Transverse colon (tissue), 4 donors: ENCODE measurements at places on chromosomes 3 and 15. TPM values are rescaled to one million over a fixed set of nuclear protein-coding genes. Genes with fewer than 3 reads are reported as not detected.

BAHD1 gene
- total RNA-seq = 29.5 TPM

- H3K27ac ChIP-seq = no peak overlapping the region
- no peak overlapping the region for H3K4me3 ChIP-seq
- H3K4me1 ChIP-seq = no peaks in the 10 kb centered on the region
- no peak for DNase-seq
Measured at GRCh38 chr3:143276592-143276991, 157.0 kb downstream of the CHST2 start.

GRCh38 chr3:171446801-171447578, 13.2 kb downstream of the TNIK start:
- H3K4me3 ChIP-seq = no peak overlapping the region
- DNase-seq = no peak
- no peaks in the 10 kb centered on the region for H3K4me1 ChIP-seq
- H3K27ac ChIP-seq = no peak overlapping the region

DNA sequence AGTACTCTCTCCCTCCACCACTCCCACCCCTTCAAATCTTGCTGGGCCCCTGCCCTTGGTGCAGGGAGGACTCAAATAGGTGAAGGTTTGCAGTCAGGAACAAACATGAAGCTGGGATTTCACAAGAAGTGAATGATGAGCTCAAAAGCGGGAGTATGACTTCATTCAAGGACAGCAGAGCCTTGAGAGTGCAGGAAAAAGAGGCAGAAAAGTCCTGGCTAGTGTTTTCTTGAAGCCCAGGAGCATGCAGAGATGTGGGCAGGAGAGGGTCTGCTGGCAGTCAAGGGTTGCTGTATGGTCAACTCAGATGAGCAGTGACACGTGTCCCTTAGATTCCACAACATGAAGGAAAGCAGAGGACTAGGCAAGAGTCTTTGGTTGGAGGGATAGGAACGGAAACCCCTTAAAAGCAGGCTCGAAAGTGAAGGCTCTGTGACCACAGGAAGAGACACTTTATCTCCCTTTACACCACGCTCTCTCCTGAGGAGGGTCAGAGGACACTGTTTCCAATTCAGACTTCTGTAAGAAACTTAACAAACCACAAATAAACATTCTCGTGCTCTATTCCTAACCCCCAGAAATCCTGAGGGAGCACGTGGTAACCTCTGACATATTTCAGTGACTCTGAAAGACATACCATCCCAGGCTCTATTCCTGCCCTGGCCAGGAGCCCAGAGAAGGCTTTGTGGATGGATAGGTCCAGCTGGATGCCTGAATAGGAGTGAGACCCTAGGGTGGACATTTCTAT, 168.0 kb upstream of the NDN start:
- no peaks in the 10 kb centered on the region for H3K36me3 ChIP-seq
- no peaks in the 10 kb centered on the region for H3K4me1 ChIP-seq
- H3K27me3 ChIP-seq = peaks cover 4% of the 10 kb centered on the region
- H3K4me3 ChIP-seq = no peak overlapping the region
- no peak for DNase-seq

CCDC71 gene
- total RNA-seq = 33.9 TPM

GRM2 gene
- not detected for total RNA-seq

EOGT gene
- 12.0 TPM for total RNA-seq

DNA sequence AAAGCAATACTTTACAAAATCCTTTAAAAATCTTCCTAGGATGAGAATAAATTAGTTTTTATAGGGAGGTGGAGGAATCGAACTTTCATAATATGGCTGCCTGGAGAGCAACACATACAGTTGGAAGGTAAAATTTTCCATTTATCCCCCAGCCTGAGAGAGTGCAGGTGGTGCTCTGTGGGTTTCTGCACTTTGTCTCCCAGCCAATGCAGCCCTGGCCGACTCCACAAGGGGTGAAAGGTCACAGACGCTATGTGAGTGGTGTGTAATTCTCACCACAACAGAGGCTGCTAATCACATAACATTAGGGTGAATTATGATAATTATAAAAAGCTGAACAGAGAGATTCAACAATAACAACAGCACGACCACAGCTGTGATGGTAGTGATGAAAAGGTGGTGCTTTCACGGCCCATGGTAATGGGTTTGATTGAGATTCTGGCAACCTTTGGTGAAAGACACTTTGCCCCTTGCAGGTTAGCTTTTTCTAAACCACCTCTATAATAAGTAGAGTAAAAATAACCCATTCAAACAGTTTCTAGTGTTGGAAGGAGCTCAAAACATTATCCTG, 30.1 kb upstream of the NANOGP8 start:
- no peaks in the 10 kb centered on the region for H3K36me3 ChIP-seq
- DNase-seq = no peak
- no peaks in the 10 kb centered on the region for H3K27me3 ChIP-seq
- H3K4me3 ChIP-seq = no peak overlapping the region

DNA sequence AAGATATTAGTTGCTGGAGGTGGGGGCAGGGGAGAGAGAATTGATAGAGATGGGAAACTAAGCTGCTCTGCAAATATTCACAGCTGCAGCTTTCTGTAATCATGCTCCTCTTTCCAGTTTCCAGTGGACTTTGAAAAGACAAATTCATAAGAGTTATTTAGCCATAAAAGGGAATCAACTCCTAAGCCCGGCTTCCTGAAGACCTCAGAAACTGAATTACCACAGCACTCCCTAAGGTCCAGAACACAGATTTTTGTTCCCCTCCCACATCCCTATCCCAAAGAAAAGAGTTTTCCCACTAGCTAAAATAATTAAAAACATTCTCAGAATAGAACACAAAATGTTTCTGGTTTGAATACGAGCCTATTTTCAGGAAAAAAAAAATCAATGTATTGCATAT, 871.8 kb upstream of the NR2F2 start:
- H3K4me1 ChIP-seq = no peaks in the 10 kb centered on the region
- H3K36me3 ChIP-seq = no peaks in the 10 kb centered on the region
- DNase-seq = no peak
- H3K27ac ChIP-seq = no peak overlapping the region
- H3K4me3 ChIP-seq = no peak overlapping the region

DNA sequence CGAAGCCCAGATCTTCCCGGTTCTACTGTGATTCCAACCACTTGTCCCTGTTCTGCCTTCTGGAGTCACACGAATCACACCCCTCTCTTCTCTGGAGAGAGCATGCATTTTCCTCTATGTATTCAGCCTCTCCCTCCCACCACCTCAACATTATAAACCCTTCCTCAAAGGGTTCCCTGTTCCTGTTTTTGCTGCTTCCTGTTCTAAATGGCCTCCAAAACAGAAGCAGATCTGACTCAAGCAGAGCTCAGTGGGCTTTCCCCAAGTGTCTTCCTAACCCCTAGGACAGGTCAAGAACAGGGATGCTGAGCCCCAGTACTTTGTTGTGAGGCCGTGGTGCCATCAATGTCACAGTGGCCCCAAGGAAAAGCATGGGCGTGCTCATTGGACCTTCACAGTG, 75.7 kb upstream of the ARNT2 start:
- no peaks in the 10 kb centered on the region for H3K27me3 ChIP-seq
- no peak for DNase-seq
- no peaks in the 10 kb centered on the region for H3K4me1 ChIP-seq
- H3K4me3 ChIP-seq = no peak overlapping the region
- no peak overlapping the region for H3K27ac ChIP-seq

GPR160 gene
- total RNA-seq = 195 TPM

DNA sequence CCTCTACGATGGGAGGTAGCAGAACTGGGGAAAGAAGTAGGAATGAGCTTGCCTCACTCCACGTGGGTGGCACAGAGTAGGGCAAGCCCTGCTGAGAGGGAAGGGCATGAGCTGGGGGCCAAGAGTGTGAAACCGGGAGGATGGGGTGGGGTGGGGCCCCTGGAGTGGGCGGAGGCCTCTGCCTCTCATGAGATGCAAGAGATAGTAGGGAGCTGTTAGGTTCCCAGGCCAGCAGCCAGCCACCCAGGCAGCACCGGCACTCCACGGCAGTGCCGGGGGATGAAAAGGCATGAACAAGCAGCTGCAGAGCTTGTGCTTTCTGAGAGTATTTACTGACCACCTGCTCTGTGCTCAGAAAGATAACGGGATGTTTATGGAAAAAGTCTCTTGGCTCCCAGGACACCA, 24.4 kb upstream of the PLA2G4E start:
- no peak overlapping the region for H3K4me3 ChIP-seq
- DNase-seq = no peak
- H3K27me3 ChIP-seq = no peaks in the 10 kb centered on the region
- no peaks in the 10 kb centered on the region for H3K36me3 ChIP-seq

CSPG5 gene
- total RNA-seq = 0.60 TPM

CMTM8 gene
- 9.8 TPM for total RNA-seq

- no peaks in the 10 kb centered on the region for H3K4me1 ChIP-seq
- H3K27ac ChIP-seq = no peak overlapping the region
- no peak overlapping the region for H3K4me3 ChIP-seq
- no peak for DNase-seq
Measured at GRCh38 chr15:52727815-52728214, 48.6 kb upstream of the ATOSA start.

DNA sequence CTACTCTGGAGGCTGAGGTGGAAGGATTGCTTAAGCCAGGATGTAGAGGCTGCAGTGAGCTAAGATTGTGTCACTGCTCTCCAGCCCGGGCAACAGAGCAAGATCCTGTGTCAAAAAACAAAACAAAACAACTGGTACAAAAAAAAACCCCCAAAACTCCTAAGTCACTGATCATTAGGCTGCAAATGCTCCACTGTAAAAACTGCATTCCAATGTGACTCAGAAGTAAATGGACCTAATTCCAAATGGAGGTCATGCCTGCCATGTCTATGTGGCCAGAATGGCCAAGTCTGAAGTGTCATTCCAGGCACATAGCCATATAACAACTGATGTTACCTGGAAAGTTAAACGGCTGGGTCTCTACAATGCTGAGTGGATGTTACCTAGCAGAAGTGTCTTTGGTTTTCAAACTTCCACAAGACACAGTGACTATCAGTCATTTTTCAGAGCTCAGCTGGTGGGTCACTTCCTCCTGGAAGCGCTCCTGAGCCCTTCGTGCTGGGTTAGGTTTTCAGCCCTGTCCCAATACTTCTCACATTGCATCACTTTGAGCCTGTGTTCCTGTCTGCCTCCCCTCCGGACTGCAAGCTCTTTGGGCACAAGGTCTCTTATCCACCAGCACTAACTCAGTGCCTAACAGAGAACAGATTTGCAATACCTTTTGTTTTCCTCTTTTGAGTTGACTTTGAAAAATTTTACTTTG, 10.6 kb downstream of the FSTL1 start:
- no peaks in the 10 kb centered on the region for H3K36me3 ChIP-seq
- peak overlapping the region; percentile 71 for H3K27ac ChIP-seq
- H3K4me3 ChIP-seq = no peak overlapping the region
- no peaks in the 10 kb centered on the region for H3K27me3 ChIP-seq
- no peak for DNase-seq

- H3K27me3 ChIP-seq = no peaks in the 10 kb centered on the region
- H3K36me3 ChIP-seq = no peaks in the 10 kb centered on the region
- DNase-seq = no peak
- H3K27ac ChIP-seq = no peak overlapping the region
- H3K4me1 ChIP-seq = no peaks in the 10 kb centered on the region
Measured at GRCh38 chr15:48028712-48029111, 92.1 kb upstream of the SLC24A5 start.

CCR3 gene
- not detected for total RNA-seq

DNA sequence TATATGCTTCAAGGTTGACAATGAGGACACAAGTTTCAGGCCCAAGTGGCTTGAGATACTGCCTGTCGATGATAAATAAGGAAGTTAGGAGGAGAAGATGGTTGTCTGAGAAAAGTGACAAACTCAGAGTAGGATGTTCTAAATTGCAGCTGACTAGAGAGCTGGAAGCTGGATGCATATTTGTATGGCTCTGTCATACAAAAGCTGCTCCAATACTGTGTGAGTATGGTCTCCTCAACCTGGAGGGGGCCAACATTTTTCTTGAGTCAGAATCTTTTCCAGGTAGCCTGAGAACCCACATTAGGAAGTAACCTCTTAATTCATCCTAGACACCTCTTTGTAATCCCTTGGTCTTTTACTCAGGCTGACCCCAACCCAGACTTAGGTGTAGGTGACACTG, 28.4 kb upstream of the TPRG1 start:
- no peak for DNase-seq
- H3K4me1 ChIP-seq = no peaks in the 10 kb centered on the region
- no peak overlapping the region for H3K4me3 ChIP-seq
- H3K27ac ChIP-seq = no peak overlapping the region

DNA sequence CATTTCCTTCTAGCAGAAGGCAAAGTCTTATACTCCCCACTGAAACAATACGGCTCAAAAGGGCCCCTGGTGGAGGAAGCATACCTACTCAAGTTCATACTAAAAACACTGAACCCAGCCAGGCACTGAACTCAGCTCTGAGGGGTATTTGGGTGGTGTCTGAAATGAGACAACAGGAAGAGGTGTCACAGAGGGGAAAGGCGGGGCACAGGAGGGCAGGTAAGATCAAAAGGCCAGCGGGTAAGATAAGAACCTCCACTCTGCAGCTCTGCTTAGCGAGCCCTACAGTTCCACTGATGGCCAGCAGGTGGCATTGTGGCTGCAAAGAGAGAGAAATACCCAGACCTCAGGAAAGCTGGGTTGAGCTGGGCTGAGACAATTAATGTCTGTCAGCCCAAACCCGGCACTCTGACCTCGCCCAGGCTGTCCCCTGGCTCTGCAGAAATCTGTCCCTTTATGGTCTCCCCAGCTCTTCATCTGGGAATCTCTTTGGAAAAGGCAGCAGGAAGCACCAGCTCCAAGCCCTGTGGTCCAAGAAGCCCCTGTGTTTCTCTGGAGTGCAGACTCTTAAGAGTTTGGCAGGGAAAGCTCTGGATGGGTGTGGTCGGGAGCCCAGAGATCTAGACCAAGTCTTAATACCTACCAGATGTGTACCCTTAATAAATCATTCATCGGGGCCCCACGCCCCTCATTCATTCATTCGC, 8.4 kb downstream of the MFGE8 start:
- H3K4me1 ChIP-seq = no peaks in the 10 kb centered on the region
- H3K36me3 ChIP-seq = no peaks in the 10 kb centered on the region
- no peak overlapping the region for H3K4me3 ChIP-seq
- peak; percentile 87 for DNase-seq
- no peaks in the 10 kb centered on the region for H3K27me3 ChIP-seq

DNA sequence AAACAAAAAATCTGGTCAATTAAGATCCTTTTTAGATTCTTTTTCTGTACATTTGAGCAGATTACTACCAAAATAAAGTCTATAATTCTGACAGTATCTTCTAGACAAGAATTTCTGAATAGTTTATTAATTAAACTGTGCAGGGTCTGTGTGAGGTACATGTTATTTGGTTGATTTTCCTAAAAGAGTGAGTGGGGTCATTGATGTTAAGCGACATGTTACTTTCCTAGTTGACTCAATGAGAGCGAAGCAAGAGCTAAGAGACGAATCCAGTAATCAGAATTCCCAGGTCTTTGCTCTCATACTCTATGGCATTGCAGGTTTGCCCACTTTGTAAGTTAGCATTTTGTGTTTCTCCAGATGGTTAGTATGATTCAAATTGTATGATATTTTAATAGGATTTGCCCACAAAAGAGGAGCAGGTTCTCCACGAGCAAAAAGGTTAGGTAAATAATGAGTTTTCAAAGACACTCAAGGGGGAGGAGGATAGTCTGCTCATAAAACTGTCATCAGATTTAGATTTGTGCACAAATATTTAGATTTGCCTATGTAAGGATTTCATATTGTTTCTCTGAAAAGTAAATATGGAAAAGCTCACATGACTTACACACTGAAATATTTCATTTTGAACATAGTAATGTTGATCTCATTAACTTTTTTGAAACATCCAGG, 217.2 kb upstream of the CGNL1 start:
- no peak overlapping the region for H3K27ac ChIP-seq
- H3K36me3 ChIP-seq = no peaks in the 10 kb centered on the region

- peaks cover 4% of the 10 kb centered on the region for H3K4me1 ChIP-seq
- no peaks in the 10 kb centered on the region for H3K36me3 ChIP-seq
- no peak for DNase-seq
- H3K27me3 ChIP-seq = no peaks in the 10 kb centered on the region
- H3K27ac ChIP-seq = no peak overlapping the region
Measured at GRCh38 chr15:76866716-76867321, 38.3 kb downstream of the SCAPER start.
